ENCODE measurements at places on chromosomes 16 and 17.
A peak's percentile ranks its signal among the peaks of the same experiment; 100 is the strongest.

DNA sequence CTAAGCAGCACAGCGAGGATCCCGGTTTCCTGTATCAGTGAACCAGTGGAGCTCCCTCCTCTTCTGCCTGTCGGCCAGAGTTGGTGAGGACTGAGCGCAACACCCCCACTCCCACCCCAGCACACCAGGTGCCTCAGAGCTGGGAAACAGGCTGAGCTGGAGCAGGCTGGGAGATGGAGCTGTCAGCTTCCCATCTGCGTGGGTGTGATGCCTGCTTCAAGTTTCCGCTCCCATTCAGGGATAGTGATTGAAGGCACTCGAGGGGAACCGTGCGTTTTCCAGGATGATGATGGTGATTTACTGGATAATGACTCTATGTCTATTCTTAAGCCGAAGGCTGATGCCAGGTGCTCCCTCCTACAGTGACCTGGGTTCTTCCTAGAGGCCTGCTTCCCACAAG, 144.5 kb downstream of the TMEM132E start:
- no peak for DNase-seq

- no peak for DNase-seq
Measured at GRCh38 chr16:89042711-89043551, 50.7 kb upstream of the ACSF3 start.

GRCh38 chr17:67671493-67671892, 46.2 kb upstream of the NOL11 start:
- DNase-seq = no peak

GRCh38 chr17:42315402-42316156, 27.3 kb downstream of the STAT5A start:
- peak; percentile 59 for DNase-seq

DNA sequence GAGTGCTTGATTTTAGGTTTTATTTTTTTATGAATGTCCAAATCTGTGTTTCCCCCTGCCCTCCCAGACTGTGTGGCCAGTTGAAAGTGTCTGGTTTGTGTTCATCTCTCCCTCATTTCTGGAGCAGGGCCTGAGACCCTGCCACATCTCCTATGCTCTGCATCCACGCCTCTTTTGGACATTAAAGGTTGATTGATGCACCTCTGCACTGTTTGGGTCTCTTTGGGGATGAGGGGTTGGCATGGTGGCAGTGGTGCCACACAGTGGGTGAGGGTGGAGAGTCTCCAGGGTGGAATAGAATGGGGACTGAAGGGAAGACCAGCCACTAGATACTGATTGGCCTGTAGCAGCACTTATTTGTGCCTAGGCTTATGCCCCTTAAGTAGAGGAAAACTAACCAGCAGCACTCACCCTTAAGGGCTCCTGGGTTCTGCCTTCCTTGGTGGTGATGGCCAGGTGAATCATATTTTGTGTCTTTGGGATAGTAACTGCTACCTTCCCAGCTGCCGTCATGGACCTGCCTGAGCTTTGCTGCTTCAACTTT, 7.9 kb downstream of the DYNLL2 start:
- DNase-seq = no peak

DNA sequence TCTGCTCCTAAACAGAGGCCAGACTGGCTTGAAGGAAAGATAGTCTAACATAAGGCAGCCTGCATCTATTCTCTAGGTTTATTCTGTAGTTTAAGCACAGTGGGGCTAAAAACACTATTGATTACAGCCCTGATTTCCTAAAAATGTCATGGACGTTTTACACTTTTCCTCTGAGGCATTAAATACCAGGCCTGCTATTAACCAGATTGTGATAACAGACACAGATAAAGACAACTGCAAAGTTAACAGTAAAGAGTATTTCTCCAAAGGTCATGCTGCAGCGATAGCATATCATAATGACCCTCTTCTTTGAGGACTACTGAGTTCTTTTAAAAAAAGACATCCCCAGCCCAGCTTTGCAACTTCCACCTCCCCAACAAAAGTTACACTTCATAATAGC, 59.6 kb upstream of the MON1B start:
- no peak for DNase-seq

- DNase-seq = no peak
Measured at GRCh38 chr16:55116165-55116920, 185.7 kb downstream of the IRX5 start.

GRCh38 chr17:72111336-72111923, 9.4 kb upstream of the SOX9 start:
- DNase-seq = no peak

DNA sequence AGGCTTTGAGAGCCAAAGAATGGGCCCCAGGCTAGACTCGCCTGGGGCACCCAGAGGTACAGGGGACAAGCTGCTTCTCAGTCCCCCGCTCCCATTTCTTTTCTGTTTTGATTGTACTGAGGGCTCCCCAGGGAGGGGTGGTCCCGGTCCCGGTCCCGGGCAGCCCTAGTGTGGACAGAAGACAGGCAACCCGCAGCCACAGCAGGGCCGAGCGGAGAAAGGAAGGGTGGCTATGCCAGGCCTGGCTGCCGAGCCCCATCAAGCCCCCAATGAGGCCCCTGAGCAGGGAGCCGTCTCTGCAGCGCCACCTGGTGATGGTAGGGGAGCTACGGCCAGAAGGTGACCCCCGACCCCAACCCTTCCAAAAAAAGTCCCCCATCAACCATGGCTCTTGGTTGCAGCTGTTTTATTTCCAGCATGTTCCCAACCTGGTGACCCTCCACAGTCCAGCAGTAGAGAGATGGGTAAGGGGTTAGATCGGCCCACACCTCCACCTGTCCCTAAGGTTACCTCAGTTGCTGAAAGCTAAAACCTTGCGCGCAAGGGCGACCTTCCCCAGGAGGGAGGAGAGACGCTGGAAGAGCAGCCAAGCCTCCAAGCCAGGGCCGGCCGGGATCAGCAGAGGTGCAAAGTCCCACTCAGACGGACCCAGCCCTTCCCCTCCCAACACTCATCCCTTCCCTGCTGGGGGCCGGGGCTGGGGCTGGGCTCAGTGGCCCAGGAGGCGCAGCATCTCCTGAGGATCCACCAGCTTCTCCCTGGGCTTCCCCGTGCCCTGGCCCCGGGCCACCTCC, 2.6 kb upstream of the GRIN2C start:
- peak; percentile 72 for DNase-seq

DNA sequence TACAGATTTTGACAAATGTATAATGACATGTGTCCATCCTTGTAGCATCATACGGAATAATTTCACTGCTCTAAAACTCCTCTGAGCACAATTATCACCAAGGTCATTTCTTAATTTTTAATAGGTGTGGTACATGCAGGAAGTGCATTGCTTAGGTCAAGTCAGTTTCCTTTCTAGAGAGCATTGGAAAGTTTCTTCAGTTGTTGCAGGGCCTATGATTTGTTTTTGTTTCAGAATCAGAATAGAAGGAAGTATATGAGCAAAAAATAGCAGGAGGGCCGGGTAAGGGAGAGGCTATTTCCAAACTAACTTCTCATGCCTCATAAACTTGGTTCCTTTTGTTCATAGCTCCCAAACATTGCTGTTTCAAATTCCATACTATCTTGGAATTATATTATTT, 24.0 kb upstream of the SLFN5 start:
- DNase-seq = peak; percentile 68

- peak; percentile 20 for DNase-seq
Measured at GRCh38 chr16:56776562-56776961, 46.6 kb downstream of the NUP93 start.

DNA sequence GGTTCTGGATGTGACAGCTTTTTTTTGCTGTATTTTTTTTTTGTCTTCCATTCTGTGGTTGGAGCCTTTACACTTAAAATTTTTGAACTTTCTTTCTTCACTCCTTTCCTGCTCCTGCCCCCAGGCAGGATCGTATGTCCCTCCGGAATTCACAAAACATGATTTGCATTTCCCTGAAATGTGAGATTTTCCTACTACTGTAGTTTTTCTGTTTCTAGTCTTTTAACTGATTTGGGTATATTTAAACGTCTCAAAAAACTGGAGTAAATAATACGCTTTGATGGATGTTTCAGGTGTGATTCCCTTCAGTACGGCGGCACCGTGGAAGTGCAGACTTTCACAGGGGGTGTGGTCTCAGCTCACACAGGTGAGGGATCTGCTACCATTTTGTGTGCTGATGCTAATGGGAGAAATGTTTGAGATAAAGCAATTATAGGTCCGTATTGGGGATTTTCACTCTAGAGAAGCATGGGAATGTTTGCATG, 686 bp downstream of the SRCAP start:
- no peak for DNase-seq

- DNase-seq = no peak
Measured at GRCh38 chr17:70905796-70906195, 736.5 kb downstream of the KCNJ2 start.

Data from suppressor macrophage treated with lipopolysaccharide for 4 hours (primary cell).